ENCODE measurements at places on chromosomes 4 and X.

- DNase-seq: peak; percentile 50
These were observed 765 bp downstream of the ENOPH1 start for GRCh38 chr4:82430964-82431745.

DNA sequence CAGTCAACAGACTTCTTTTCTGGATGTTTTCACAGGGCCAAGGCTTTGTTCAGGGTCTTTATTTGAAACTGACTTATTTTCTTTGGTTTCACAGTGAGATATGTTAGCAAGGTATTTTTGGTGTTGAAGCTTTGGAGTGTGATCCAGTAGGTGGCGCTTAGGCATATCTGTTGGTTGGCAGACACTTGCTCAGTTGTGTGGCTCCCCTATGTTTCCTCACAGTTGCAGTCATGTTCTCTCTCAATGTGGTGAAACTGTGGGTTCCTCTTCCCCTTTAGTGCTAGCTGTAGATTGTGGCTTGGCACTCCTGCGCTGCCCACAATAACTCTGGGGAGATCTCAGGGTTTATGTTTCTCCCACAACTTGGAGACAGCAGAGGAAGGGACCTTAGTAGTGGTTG is 460.8 kb downstream of the SLITRK2 start:
- no peak for DNase-seq

GRCh38 chr4:109091727-109092409 is 210.6 kb downstream of the COL25A1 start:
- no peak for DNase-seq

DNA sequence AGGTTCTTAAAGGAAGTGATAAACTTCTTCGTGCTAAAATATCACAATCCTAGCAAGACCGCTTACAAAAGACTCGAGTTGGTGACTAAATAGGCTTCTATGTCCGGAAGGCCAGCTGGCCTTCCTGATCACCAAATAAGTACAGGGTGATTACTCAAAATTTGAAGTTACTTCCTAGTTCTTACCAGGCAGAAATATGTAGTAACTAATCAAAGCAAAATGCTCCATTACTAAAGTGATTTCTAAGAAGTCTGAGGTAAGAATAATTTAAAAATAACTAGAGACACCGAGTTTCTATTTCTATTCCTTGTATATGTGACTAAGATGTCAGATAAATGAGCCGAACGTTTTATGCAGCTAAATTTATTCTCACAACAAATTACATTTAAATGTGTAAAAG is 62.2 kb downstream of the NSUN7 start:
- peak; percentile 19 for DNase-seq

DNA sequence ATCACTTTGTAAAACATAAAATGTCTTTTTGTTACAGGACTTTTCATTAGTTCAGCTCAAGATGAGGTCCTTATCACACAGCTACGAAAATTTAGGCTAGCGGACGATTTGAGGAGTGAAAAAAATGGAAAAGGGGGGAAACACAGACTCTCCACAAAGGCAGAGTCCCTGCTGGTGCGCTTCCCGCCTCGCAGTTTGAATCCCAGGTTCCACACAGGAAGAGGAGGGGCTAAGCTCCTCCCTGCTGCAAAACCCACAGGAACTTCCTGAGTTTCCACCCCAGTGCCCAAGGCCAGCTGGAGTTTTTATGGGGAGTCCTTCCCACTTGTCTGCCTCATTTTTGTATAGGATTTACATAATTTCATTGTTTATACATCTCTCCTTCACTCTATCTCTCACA is 11.2 kb downstream of the ADAM29 start:
- DNase-seq: no peak

DNA sequence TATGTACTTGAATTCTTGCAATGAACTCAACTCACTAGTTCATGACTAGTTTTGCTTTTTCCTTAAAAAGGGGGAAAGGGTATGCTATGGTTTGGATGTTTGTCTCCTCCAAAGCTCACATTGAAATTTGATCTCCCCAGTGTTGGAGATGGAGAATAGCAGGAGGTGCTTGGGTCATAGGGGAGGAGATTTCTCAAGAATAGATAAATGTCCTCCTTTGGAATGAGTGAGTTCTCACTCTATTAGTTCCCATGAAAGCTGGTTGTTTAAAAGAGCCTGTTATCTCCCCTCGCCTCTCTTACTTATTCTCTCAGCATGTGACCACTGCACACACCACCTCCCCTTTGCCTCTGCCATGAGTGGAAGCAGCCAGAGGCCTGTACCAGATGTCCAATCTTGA is 109.4 kb upstream of the INTU start:
- DNase-seq: no peak

DNA sequence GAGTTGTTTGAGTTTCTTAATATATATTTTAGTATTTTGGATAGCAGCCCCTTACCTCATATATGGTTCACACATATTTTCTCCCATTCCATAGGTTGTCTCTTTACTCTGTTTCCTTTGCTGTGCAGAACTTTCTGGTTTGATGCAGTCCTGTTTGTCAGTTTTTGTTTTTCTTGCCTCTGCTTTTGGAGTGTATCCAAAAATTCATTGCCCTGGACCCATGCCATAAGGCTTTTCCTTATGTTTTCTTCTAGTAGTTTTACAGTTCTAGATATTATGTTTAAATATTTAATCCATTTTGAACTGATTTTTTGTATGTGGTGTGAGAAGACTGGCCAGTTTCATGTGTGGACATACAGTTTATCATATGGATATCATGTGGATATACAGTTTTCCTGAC is 58.5 kb upstream of the NUDT6 start:
- DNase-seq: no peak

- DNase-seq: peak; percentile 74
These were observed 15.5 kb downstream of the P2RY8 start for GRCh38 chrX:1521459-1521956.

- no peak for DNase-seq
These were observed 100.1 kb downstream of the CRLF2 start for GRCh38 chrX:1112321-1112720.

- no peak for DNase-seq
These were observed 161.6 kb downstream of the NPNT start for GRCh38 chr4:106056914-106057313.

DNA sequence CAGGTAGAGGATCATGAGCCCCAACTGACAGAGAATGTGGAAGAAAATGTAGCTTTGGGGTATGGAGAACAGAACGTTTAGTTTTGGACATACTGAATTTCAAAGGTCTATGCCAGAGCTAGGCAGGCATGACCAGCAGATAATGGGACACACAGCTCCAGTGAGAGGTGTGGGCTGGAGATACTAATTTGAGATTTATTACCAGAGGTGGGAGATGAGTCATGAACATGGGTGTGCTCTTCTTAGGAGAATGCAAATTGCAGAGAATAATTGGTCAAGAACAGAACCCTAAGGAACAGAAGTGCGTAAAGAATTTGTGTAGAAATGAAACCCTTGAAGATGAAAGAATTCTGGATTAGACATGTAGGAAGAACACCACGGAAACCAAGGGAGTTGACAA is 125.2 kb downstream of the PACRGL start:
- no peak for DNase-seq

DNA sequence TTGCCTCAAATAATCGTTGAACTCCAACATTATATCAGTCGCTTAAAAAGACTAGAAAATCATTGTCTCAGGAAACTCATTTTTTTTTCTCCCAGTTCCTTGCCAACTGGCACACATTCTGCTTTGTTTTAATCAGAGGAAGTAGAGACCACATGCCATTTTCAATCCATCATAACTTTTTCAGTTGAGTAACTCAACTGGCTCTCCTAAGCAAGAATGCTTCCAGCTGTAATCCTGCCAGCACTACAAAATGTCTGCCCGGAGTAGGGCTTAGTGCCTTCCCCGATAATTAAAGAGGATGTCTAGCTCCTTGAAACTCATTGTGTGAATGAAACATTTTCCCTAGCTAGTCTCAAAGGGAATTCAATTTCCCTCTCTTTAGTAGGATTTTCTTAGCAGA is 33.0 kb downstream of the FREM3 start:
- DNase-seq: no peak

- DNase-seq: no peak
These were observed 23.1 kb upstream of the LRAT start for GRCh38 chr4:154720618-154721267.

- DNase-seq: peak; percentile 26
These were observed 282.9 kb downstream of the USP46 start for GRCh38 chr4:52376132-52376704.

DNA sequence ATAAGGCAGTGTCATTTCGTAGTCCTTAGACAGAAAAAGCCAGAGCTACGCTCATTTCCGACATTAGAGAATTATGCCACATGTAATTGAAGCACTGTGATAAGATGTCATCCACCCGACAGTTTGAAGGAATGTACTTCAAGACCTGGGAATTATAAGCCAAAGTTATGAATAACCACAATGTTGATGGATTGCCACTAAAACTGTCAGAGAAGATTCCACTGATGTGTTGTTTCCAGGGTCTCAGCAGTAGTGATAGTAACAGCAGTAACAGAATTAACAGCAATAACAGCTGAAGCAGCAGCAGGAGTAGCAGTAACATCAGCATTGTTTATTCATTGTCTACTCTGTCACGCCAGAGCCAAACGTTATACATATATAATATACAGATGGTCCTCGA is 24.7 kb downstream of the RAB33A start:
- DNase-seq: no peak

DNA sequence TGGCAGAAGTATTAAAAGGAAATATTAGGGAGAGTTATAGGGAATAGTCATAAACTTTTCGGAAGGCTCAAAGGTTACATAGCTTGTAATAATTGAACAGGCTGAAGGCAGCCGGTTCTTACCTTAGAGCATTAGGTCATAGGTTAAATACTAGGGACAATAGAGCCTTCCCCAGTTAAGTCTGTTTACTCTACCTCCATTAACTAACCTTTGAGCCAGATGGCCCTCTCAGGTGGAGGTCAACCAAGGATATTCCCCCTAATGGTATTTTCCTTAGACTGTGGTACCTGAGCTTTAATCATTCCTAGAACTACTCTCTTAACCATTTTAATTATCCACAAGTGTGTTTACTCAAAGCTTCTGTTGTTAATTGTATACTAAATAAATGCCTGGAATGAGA is 920.9 kb upstream of the PABPC4L start:
- no peak for DNase-seq

DNA sequence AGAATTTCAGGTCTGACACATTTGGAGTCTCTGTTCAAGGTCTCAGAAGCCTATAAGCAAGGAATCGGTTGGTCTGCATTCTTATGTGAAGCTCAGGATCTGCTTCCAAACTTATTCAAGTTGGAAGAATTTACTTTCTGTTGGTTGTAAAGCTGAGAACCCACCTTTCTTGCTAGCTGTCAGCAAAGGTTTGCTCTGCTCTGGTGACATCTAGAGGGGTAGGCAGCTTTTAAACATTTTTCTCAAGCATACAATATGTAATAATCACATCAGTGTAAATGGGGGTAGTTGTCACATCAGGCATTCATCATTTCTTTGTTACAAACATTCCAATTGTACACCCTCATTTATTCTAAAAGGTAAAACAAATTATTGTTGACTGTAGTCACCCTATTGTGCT is 935.2 kb downstream of the TRAM1L1 start:
- DNase-seq: no peak

DNA sequence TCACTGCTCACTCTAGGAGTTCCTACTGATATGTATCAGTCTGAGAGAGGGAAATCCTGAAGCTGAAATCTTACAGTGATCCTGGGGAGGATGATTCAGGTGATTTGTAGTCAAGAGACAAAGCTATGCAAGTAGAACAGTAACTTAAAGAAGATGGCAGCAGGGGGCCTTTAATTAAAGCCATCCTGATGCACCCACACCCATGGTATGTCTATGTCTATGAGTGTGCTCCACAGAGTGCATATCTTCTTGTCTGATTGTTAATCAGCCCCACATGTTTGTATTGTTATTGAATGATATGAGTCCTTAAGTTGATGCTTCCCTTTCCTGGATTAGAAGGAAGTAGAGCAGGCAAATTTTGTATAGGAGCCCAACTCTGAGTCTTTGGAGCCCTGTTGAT is 78.8 kb downstream of the NHS start:
- DNase-seq: no peak

DNA sequence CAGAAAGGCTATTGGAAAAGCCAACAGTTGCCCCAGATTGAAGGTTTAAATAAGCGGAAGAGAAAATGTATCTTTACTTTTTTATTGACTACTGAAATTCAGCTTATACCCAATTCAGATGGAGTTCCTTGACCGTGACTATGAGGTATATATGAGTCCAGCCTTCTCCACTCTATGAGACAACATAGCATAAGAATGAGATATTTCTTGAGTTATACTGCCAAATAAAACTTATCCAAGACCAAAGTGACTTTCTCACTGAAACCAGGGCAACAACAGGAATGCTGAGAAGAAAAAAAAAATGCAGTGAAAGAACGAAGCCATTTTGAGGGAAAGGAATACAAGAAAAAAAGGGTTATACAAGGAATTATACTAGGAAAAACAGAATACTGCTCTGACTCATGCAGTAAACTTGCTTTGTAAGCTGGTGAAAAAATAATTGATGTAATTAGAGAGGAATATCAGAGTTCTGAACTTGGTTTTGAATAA is 16.3 kb upstream of the PDK3 start:
- no peak for DNase-seq

DNA sequence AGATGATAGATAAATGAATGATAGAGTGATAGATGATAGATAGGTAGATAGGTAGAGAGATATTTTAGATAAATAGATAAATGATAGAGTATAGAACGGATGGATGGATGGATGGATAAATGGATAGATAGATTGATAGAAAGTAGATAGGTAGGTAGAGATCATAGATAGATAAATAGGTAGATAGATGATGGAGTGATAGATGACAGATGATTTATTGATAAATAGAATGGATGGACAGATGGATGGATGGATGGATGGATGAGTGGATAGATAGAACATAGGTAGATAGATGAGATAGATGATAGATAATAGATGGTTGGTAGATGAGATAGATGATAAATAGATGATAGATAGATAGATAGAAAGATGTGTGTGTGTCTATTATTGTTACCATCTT is 49.5 kb downstream of the ARSD start:
- DNase-seq: no peak

- no peak for DNase-seq
These were observed 14.8 kb upstream of the MXD4 start for GRCh38 chr4:2276581-2277325.

Measured in CD4-positive, alpha-beta T cell treated with Interleukin-1 beta for 1 hour (primary cell).